ENCODE measurements at places on chromosomes 2 and 18. TPM values are rescaled to one million over a fixed set of nuclear protein-coding genes. Genes with fewer than 3 reads are reported as not detected.

PSD4 gene
- polyA plus RNA-seq = 87.1 TPM

RAB1A gene
- 62.5 TPM for polyA plus RNA-seq

LRRTM4 gene
- not detected for polyA plus RNA-seq

ZSCAN30 gene
- 11.0 TPM for polyA plus RNA-seq

COL6A3 gene
- 0.03 TPM for polyA plus RNA-seq

PRKAG3 gene
- not detected for polyA plus RNA-seq

RAB6C gene
- 0.07 TPM for polyA plus RNA-seq

CCDC93 gene
- polyA plus RNA-seq = 17.5 TPM

VWA3B gene
- polyA plus RNA-seq = not detected

NBAS gene
- 10.6 TPM for polyA plus RNA-seq

BCS1L gene
- 84.4 TPM for polyA plus RNA-seq

SPDYA gene
- not detected for polyA plus RNA-seq

LGALSL gene
- polyA plus RNA-seq = 0.40 TPM

PDE11A gene
- polyA plus RNA-seq = not detected

SOX11 gene
- polyA plus RNA-seq = 0.01 TPM

VIT gene
- polyA plus RNA-seq = not detected

MRPL30 gene
- 5.0 TPM for polyA plus RNA-seq

CCDC74B gene
- polyA plus RNA-seq = 0.48 TPM

SF3B6 gene
- polyA plus RNA-seq = 48.4 TPM

MC5R gene
- not detected for polyA plus RNA-seq

GTF3C2 gene
- 91.4 TPM for polyA plus RNA-seq

GALR1 gene
- not detected for polyA plus RNA-seq

AGFG1 gene
- polyA plus RNA-seq = 28.7 TPM

CROCC2 gene
- polyA plus RNA-seq = not detected

NOSTRIN gene
- polyA plus RNA-seq = not detected

MARS2 gene
- 5.1 TPM for polyA plus RNA-seq

NMS gene
- not detected for polyA plus RNA-seq

GCG gene
- polyA plus RNA-seq = not detected

SLC9A4 gene
- polyA plus RNA-seq = not detected

PLEK gene
- polyA plus RNA-seq = 78.3 TPM

TNS1 gene
- 0.20 TPM for polyA plus RNA-seq

IL1F10 gene
- not detected for polyA plus RNA-seq

GDF7 gene
- 7.0 TPM for polyA plus RNA-seq

RNF149 gene
- polyA plus RNA-seq = 43.3 TPM

HOXD1 gene
- not detected for polyA plus RNA-seq

CPO gene
- polyA plus RNA-seq = not detected

NEUROD1 gene
- not detected for polyA plus RNA-seq

SCN1A gene
- not detected for polyA plus RNA-seq

NABP1 gene
- 5.9 TPM for polyA plus RNA-seq

ZSWIM2 gene
- polyA plus RNA-seq = not detected

IRS1 gene
- 3.3 TPM for polyA plus RNA-seq

CAPN14 gene
- polyA plus RNA-seq = 2.2 TPM

TUBA3E gene
- polyA plus RNA-seq = not detected

COLEC12 gene
- not detected for polyA plus RNA-seq

IKZF2 gene
- 2.5 TPM for polyA plus RNA-seq

RALB gene
- 31.0 TPM for polyA plus RNA-seq

AMER3 gene
- not detected for polyA plus RNA-seq

L3MBTL4 gene
- polyA plus RNA-seq = 3.0 TPM

MYO1B gene
- 4.4 TPM for polyA plus RNA-seq

EPHA4 gene
- 9.5 TPM for polyA plus RNA-seq

KCNG2 gene
- polyA plus RNA-seq = not detected

SLC19A3 gene
- polyA plus RNA-seq = not detected

NPPC gene
- 0.33 TPM for polyA plus RNA-seq

CTLA4 gene
- not detected for polyA plus RNA-seq

SERPINB2 gene
- polyA plus RNA-seq = 1.1 TPM

CLEC4F gene
- not detected for polyA plus RNA-seq
